HCT116 (cell line): ENCODE measurements at places on chromosomes 16 and 17. TPM values are rescaled to one million over a fixed set of nuclear protein-coding genes. Genes with fewer than 3 reads are reported as not detected.

Gene PSMB10
- total RNA-seq = 41.0 TPM

GRCh38 chr16:86575754-86576557, 2.4 kb upstream of the FOXL1 start:
- peaks cover 22% of the 10 kb centered on the region for H3K4me1 ChIP-seq
- H3K4me3 ChIP-seq = peak overlapping the region; percentile 62
- H3K27ac ChIP-seq = peak overlapping the region; percentile 55
- peak; percentile 97 for DNase-seq
- no peaks in the 10 kb centered on the region for H3K27me3 ChIP-seq

GRCh38 chr16:1048442-1049112, 24.0 kb upstream of the SSTR5 start:
- H3K27me3 ChIP-seq = no peaks in the 10 kb centered on the region
- no peaks in the 10 kb centered on the region for H3K36me3 ChIP-seq
- H3K27ac ChIP-seq = peak overlapping the region; percentile 51; the same call in 1 of the 2 replicates

Gene GRIN2A
- total RNA-seq = 0.02 TPM

Gene CTRB2
- 10.0 TPM for total RNA-seq

- no peaks in the 10 kb centered on the region for H3K36me3 ChIP-seq
- H3K4me3 ChIP-seq = no peak overlapping the region
- H3K27me3 ChIP-seq = no peaks in the 10 kb centered on the region
- no peak overlapping the region for H3K27ac ChIP-seq
- DNase-seq = no peak
- H3K4me1 ChIP-seq = no peaks in the 10 kb centered on the region
Observed at GRCh38 chr16:85081038-85081437, 31.2 kb downstream of the CIBAR2 start.

DNA sequence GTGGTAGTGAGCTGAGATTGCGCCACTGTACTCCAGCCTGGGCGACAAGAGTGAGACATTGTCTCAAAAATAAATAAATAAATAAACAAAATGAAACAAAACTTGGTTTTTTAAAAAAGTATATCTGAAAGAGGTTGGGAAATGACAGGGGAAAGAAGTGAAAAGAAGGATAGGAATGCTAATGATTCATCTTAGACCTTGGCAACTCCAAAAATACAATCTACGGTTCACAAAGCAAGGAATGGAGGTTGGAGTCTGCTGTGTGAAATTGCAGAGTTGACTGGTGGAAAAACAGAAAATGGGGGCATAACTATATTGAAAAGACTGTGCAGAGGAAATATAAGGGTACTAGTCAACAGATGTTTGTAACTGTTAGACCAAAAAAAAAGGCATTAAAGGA, 40.0 kb upstream of the CD300E start:
- no peak overlapping the region for H3K27ac ChIP-seq
- no peak for DNase-seq
- no peaks in the 10 kb centered on the region for H3K4me1 ChIP-seq

GRCh38 chr16:6918646-6919045, 414.0 kb upstream of the RBFOX1 start:
- no peaks in the 10 kb centered on the region for H3K4me1 ChIP-seq
- no peaks in the 10 kb centered on the region for H3K27me3 ChIP-seq
- H3K27ac ChIP-seq = no peak overlapping the region
- no peak overlapping the region for H3K4me3 ChIP-seq

GRCh38 chr17:73949903-73950592, 253.4 kb upstream of the RPL38 start:
- H3K27ac ChIP-seq = no peak overlapping the region
- peaks cover 7% of the 10 kb centered on the region; the same call in 1 of the 2 replicates for H3K27me3 ChIP-seq
- no peak overlapping the region for H3K4me3 ChIP-seq
- no peak for DNase-seq
- no peaks in the 10 kb centered on the region for H3K36me3 ChIP-seq
- H3K4me1 ChIP-seq = no peaks in the 10 kb centered on the region

DNA sequence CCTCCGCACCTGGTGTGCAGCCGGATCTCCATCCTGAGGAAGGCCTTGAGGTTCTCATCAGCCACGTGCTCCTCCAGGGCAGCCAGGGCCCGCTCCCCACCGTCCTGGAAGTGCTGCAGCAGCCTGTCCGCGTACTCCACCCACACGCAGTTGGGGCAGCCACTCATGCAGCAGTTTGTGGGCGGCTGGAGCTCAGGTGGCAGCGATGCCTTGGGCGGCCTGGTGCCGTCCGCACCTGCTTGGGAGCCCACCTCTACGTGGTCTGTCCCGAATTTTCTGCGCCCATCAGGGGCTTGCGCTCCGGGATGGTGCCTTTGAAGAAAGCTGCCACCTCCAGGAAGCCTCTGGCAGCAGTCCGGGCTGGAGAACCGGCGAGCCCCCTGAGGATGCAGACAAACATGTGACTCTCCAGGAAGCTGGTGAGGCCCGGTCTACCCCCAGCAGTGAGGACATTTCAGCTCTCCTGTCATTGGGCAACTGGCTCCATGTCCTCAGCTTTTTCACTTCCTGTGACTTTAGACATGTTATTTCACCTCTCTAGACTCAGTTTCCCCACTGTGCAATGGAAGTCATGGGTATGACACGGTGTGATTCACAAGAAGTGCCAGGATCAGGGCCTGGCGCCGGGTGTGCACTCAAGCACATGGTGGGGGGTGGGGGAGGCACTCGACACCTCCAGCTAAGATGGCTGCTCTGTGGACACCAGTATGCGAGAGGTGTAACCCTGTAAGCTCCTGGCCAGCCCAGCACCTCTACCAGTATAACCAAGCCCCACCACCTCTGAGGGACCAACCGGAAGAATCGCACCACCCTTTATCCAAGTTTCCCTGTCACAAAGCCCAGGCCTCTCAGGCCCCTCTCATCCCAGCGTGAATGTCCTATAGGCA, 957 bp downstream of the OXLD1 start:
- no peaks in the 10 kb centered on the region for H3K27me3 ChIP-seq

DNA sequence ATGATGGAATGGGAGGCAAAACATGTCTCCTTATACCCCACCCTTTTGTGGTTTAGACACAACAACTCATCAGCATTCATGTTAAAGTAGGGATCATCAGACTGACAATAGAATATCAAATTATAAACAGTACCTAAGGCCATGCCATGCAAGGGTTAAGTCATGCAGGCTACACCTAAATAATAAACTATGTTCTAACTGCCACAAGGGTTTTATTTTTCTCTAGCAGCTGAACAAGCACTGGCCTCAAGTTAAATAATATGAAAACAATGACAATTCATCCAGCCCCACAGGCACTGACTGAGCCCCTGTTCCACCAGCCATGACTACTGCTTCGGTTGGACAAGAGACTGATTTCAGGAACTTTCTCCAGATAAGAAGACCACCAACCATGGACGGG, 164.5 kb upstream of the PIRT start:
- H3K4me3 ChIP-seq = no peak overlapping the region
- no peaks in the 10 kb centered on the region for H3K36me3 ChIP-seq
- H3K27ac ChIP-seq = no peak overlapping the region
- no peak for DNase-seq
- H3K27me3 ChIP-seq = no peaks in the 10 kb centered on the region

DNA sequence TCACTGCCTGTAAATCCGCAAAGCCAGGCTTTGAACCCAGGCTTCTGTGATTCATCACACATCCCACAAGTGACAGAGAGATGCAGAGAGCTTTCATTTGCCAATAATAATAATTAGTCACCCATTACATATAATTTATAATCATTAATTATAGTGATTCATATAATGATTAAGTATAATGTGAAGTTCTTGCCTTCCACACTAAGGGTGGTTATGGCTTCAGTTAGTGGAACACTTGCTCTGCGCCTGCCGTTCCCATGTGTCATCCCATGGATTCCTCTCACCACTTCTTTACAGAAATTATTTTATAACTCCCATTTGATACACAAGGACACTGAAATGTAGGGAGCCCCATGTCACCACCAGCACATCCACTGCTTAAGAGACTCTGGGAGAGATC, 39.8 kb upstream of the XYLT1 start:
- no peaks in the 10 kb centered on the region for H3K36me3 ChIP-seq
- no peaks in the 10 kb centered on the region for H3K4me1 ChIP-seq
- DNase-seq = no peak
- peaks cover 50% of the 10 kb centered on the region for H3K27me3 ChIP-seq

Gene KRTAP2-1
- not detected for total RNA-seq

DNA sequence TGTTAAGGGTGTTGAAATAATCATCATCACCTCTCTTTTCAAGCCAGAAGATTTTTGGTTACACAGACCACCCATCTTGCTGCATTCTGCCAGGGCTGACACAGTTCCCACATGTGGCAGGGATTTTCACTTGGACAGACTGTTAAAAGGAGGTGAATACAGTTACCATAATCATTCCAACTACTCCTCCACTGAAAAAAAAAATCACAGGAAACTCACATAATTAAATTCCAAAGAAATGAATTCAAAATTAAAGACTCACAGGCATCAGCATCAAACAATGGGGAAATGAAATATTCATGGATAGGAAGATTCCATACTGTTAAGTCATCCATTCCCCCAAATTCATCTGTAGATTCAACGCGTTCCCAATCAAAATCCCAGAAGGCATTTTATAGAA, 209.4 kb downstream of the MRTFB start:
- no peak overlapping the region for H3K4me3 ChIP-seq
- H3K4me1 ChIP-seq = peaks cover 3% of the 10 kb centered on the region; the same call in 1 of the 2 replicates
- DNase-seq = no peak
- H3K27ac ChIP-seq = no peak overlapping the region
- no peaks in the 10 kb centered on the region for H3K36me3 ChIP-seq
- no peaks in the 10 kb centered on the region for H3K27me3 ChIP-seq

Gene CNP
- total RNA-seq = 51.2 TPM

GRCh38 chr17:33038740-33039139, 47.1 kb downstream of the SPACA3 start:
- no peaks in the 10 kb centered on the region for H3K4me1 ChIP-seq
- H3K27ac ChIP-seq = no peak overlapping the region
- peaks cover 31% of the 10 kb centered on the region for H3K27me3 ChIP-seq
- DNase-seq = peak; percentile 15
- no peaks in the 10 kb centered on the region for H3K36me3 ChIP-seq

- H3K4me3 ChIP-seq = no peak overlapping the region
- no peak overlapping the region for H3K27ac ChIP-seq
- H3K27me3 ChIP-seq = no peaks in the 10 kb centered on the region
Observed at GRCh38 chr16:80006241-80007215, 406.0 kb upstream of the MAF start.

Gene KRTAP4-9
- total RNA-seq = not detected

DNA sequence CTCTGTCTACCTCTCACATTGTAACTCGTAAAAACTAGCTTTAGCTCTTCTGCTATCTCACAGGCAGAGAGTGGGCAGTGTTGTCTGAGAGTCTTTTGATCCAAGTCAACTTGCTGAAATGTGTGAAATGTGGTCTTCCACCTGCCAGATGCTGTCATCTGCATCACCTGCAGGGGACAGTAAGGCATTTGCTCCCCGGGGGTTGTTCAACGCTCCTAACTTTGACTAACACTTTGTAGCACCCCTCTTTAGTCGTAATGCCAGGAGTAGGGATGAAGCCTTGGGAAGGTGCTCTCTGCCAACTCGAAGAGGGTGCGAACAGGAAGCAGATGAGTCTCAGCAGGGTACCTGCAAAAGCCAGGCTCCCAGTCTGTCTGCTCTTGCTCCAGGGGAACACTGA, 36.1 kb downstream of the SNX11 start:
- H3K4me1 ChIP-seq = no peaks in the 10 kb centered on the region

Gene ADGRG1
- total RNA-seq = 36.4 TPM

- H3K4me1 ChIP-seq = no peaks in the 10 kb centered on the region
- H3K36me3 ChIP-seq = no peaks in the 10 kb centered on the region
- no peaks in the 10 kb centered on the region for H3K27me3 ChIP-seq
Observed at GRCh38 chr17:21679256-21680146, 12.8 kb upstream of the KCNJ18 start.

DNA sequence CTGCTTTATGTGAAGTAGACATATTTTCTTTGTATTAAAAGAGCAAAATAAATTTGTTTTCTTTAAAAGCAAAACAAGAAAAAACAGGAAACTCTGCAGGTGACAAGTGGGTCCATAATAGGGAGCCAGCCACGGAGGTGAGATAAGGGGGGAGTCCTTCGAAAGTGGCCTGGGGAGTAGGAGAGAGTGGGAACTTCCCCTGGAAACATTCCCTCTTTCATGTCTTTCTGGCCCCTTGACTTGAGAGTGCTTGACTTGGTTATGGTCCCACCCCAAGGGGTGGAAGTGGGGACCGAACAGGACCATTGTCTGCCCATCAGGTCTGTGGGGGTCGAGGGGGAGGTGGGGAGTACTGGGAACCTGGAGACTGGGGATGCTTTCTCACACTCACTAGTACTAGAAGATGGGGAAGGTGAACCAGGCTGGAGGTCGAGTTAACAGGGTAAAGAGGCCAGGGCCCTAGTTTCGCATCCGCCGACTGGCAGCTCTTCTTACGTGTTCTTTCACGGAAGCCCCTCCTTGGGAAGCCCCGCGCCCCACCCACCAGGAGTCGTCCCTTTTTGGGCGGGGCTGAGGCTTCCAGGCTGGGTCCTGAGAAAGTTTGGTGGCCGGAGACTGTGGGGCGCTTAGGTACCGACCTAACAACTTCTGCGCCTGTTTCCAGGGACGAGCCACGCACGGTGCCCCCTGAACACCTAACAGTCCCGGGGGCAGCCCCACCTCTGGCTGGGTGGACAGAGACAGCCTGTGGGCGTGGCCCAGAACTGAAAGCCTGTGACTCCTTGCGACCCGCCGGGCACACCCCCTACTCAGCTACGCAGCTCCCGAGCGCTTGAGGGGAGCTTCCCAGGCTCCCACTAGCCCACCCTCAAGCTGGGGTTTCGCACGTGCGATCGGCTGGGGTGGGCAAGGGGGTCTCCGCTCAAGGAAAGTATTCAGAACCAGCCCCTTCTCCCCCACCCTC, 790 bp downstream of the TRADD start:
- peaks cover 35% of the 10 kb centered on the region for H3K4me1 ChIP-seq
- H3K36me3 ChIP-seq = no peaks in the 10 kb centered on the region
- H3K4me3 ChIP-seq = peak overlapping the region; percentile 98
- peak overlapping the region; percentile 69 for H3K27ac ChIP-seq

Gene HBA1
- 4.9 TPM for total RNA-seq

- H3K36me3 ChIP-seq = no peaks in the 10 kb centered on the region
- H3K4me3 ChIP-seq = no peak overlapping the region
- H3K4me1 ChIP-seq = no peaks in the 10 kb centered on the region
- no peak overlapping the region for H3K27ac ChIP-seq
Observed at GRCh38 chr17:73465130-73465952, 153.5 kb upstream of the CDC42EP4 start.

GRCh38 chr17:75365009-75365930, 40.2 kb downstream of the GRB2 start:
- H3K27ac ChIP-seq = no peak overlapping the region
- H3K4me3 ChIP-seq = no peak overlapping the region
- no peak for DNase-seq
- no peaks in the 10 kb centered on the region for H3K27me3 ChIP-seq
- H3K4me1 ChIP-seq = peaks cover 10% of the 10 kb centered on the region; the same call in 1 of the 2 replicates

DNA sequence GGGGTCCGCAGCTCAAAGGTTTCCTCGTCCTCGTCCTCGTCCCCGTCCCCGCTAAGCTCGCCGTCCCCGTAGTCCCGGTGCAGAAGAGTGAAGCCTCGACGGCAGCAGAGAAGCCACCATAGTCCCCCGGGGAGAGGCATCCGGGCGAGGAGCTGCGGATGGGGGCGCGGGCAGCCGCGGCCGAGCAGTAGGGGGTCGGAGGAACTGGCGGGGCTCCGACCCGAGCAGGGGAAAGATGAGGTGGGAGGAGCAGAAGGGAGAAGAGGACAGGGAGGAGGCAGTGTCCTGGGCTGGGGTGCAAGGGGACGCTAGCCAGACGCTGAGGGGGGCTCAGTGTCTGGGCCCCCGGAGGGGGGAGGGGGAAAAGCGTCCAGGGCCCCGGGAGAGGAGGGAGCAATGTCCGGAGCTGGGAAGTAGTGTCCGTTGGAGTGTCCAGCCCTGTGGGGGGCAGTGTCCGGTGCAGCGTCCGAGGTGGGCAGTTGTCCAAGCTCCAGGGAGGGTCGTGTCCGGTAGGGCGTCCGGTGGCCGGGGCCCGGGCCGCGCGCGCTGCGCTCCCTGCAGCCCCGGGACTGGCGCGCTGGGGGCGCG, at the start of gene PLEKHH3:
Gene PLEKHH3 (minus strand): TSS at position 571 of the 588 bp plus-strand sequence. CDS start 431 bp downstream, at position 140.
- H3K4me1 ChIP-seq = peaks cover 30% of the 10 kb centered on the region
- H3K27ac ChIP-seq = peak within 1 kb of the TSS; percentile 96
- no peak for DNase-seq
- peaks cover 17% of the 10 kb centered on the region; the same call in 1 of the 2 replicates for H3K36me3 ChIP-seq
- H3K4me3 ChIP-seq = peak within 1 kb of the TSS; percentile 98
